T-helper 2 cell treated with Interferon-gamma antibody and Interleukin-4, amounts not matched to agents 5 μg/mL and 100 μg/mL, for 36 hours (primary cell): ENCODE measurements at places on chromosomes 1 and 21.

DNA sequence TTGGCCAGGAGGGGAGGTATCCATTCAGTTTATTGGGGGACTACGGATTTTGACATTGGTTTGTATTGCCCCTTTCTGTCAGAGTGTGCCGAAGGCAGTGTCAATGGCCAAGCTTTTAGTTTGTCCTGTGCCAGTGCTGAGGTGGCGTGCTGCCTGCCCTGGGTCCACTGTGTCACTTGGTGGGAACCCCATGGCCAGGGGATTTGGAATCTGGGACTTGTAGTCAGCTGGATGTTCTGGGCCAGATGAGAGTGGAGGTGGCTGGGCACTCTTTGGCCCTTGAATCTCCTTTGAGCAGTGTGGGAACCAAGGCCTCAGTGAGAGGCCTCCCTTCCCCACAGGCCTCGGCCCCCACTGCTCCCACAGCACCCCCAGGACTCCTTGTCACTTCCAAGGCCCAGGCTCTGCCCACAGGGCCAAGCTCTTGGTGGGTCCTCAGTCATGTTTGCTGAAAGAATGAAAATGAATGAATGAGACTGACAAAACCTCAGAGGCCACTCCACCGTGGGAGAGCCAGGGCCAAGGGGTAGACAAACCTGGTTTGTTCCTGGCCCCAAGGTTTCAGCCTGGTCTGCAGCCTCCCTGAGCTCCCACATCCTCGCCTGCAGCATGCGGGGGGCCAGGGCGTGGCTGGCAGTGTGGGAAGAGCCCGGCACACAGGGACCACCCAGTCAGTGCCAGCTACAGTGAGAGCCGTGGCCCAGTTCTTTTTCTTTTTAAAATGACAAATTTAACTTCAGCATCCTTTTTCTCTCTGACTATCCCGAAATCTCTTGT, 412.2 kb downstream of the MATN1 start:
- no peak for DNase-seq

GRCh38 chr1:225578251-225578977, 74.5 kb downstream of the ENAH start:
- DNase-seq: no peak

- no peak for DNase-seq
Observed at GRCh38 chr1:205719762-205720161, 30.2 kb downstream of the NUCKS1 start.

DNA sequence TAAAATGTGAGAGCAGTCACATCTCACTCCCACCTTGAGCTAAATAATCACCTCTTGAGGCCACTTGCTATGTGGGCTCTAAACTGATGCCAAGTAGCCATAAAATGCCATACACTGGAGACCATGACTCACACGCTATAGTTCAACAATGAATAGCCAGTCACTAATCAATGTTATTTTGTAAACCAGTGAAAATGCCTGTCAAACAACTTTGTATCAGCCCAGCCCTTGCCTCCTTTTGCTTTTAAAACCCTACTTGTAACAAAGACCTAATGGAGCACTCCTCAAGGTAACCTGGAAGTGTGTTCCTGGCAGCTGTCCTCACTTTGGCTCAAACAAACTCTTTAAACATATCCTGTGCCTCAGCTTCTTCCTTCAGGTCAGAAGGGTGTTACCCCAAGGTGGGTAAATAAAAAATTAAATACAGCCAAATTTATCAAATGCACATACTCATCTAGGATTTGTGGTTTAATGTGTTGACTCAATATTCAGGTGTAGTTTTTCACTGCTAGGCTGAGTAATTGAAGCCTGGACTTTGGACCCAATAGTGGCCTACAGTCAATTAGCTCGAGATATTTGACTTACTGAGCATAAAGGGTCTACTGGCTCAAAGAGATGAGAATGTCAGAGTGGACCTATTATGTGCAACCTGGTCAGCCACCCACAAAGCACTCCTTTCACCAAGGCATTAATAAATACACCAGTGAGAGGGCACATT, 154.3 kb downstream of the COQ8A start:
- no peak for DNase-seq

DNA sequence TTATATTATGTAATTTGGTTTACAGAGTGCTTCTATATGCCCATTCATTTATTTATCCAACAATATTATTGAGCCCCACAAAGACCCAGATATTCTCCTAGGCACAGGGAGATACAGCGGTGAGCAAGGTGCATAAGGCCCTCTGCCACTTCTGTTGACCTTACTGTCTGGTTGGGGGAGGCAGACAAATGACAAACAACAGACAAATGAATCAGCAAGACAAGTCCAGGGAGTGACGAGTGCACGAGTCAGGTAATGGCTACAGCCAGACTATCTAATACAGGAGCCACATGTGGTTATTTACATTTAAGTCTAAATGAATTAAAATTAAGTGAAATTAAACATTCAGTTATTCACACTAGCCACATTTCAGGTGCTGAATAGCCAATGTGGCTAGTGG, 22.0 kb upstream of the BCAR3 start:
- no peak for DNase-seq

DNA sequence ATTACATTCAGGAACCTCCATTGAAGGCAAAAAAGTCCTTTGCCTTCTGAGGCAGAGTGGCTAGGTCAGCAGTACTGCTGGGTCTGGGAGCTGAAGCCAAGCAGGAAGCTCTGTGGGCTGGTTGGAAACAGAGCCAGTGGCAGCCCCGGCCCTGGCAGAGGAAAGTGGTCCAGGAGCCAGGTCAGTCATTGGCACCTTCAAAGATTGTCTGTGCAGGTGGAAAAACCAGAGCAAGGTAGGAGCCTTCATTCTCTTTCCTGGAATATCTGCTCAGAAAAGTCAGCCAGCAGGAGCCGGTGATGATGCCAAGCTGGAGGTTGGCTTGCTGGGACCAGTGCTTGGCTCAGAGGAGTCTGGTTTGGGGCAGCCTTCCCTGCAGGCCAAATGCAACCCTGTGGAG, 12.5 kb upstream of the DISP3 start:
- DNase-seq: no peak

- no peak for DNase-seq
Observed at GRCh38 chr1:25245809-25246599, 1.2 kb downstream of the RSRP1 start.

- DNase-seq: no peak
Observed at GRCh38 chr1:153638261-153638660, 4.4 kb downstream of the CHTOP start.

DNA sequence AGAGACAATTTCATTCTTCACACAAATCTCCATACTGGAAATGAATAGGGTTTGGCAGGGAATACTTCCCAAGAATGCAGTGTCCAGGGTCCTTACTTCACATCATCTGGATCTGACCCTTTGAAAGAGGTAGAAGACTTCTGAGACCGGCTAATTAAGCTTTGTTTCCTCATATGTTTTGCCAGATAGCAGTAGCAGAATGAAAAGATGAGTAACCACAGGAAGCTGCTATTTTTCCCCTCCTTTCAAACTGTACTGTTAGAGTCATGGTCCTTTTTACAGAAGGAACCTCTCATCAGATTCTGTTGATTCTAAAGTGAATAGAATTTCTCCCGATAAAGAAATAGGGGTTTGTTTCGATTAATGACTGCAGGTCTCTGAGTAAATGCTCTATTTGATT, 1.4 kb upstream of the OLFML3 start:
- DNase-seq: no peak

GRCh38 chr1:167301355-167301754, 80.7 kb downstream of the POU2F1 start:
- DNase-seq: no peak

DNA sequence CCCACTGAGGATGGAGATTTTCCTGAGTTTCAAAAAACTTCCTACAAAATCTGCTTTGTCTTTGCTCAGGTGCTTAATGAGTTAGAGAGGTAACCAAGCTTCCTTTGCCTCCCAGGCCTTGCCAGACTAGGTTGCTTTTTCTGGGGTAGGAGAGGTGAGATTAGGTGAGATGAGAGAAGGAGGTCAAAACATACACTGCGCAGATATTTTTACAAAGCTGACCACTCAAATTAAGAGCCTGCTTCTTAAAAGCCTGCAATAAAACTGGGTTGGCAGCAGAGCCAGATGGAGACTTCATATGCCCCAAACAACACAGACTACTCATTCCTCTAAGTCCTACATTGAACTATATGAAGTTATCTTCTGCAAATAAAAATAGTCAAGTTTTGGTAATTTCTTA, 352.5 kb downstream of the NUF2 start:
- no peak for DNase-seq

DNA sequence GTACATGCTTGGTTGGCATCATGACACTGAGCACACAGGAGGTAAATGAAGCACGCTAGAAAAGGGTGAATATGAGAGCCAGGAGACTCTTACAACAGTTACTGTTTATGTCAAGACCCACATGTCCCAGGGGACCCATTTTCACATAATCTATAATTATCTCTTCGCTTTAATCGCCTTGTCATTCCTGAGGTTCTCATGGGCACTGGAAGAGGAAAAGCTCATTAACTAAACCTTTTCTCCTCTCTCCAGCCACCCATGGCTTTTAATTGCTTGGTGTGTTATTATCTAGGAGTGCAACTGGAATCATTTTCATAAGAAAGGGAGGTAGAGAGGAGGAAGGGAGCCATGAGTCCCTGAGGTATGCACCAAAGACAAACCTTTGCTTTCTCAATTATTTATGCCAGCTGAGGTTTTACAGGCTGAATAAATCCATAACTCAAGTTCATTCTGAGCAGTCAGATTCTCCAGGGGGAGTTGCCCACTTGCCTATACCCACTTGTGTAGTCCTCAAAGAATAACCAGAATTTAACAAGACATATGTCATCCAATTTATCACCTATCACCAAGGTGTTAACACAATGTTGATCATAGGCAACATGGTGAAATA, 77.4 kb downstream of the ACBD6 start:
- no peak for DNase-seq

DNA sequence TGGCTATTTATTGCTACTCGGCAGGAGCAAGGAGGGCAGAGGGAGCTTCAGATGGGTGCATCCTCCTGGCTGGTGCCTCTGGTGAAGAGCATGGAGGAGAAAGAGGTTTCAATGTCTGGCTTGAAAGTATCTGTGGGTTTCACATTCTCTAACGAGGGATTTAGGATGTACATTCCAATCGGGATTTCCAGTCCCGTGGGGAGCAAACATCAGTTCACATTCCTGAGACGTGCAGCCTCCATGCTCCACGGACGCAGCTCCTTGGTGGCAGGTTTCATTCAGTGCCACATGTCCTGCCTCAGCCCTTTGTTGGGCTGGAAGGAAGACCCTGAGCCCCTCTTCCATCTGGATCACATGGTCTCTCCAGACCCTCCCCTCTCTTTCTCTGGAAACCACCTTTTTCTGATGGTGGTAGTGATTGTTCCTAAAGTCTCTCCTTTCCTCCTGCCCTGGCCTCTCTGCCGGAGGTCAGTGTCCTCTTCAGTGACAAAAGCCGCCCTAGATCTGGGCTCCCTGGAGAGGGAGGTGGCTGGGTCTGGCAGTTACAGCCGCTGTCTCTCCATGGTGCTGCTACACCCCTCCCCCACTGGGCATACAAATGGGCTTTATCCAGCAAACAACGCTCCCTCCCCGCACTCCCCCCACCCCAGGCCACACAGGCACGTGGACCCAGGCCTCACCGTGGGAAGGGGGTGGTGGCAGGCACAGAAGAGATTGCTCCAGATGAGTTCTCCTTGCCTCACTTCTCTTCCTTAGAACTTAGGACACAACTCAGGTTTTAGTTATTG, 826 bp upstream of the CA14 start:
- no peak for DNase-seq

DNA sequence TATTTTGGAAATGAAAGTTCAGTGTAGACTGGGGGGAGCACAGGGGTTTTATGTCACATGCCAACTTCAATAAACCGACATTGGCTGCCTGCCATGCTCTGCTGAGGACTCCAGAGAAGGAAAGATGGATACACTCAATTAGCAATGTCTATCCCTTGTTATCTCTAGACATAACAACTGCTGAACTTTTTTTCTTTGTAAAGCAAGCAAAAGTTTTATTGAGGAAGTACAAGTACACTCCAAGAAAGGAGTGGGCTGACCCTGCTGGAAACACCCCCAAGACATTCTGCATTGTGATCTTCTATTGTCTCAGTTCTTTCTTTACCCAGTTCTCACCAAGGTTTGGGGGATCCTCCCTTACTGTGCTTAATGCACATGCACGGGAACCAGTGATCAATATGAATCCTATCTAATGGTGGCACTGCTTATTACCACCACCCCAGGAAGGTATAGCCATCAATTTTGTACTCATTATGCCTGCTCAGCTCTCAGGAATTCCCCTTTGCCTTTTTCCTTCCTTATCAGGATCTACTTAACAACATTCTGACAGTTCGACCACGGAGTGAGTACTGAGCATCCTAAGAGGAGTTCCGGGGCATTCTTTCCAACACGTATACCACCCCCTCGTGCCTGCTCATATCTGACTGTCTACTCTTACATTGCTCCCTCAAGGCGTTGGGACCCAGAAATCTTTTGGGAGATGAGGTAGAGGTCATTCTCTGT, 28.7 kb downstream of the SYNJ1 start:
- DNase-seq: no peak

DNA sequence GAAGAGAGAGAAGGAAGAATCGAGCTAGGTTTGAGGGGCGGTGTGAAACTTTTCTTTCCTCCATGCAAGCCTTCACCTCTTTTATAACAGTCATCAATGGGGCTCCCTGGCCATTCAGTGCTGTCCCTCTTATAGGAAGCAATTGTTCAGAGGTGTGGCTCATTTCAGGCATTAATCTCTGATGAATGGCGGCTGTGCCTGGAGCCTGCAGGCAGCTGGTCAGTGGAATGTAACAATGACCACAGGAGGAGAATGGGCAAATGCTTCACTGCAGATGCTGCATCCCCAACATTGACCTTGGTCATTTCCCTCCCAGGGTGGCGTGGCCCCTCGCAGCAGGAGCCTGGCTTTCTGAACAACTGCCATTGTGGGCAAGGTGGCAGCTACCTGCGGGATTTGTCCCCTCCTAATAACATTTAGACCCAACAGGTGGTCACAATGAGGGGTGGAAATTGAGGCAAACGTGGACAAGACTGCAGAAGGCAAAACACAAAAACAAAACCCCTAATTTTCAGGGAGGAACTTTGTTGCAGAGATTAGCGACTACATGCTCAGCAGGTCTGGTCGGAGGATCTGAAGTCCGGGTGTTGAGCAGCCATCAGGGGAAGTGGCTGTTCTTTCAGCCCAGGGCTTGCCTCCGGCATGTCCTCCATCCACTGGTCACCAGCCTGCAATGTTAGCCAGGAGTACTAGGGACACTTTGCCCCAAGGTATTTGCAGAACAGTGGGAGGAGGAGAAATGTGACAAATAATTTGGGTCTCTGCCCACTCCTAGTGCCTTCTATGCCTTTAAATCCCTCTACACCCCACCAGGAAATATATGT, 97.3 kb upstream of the PAXBP1 start:
- no peak for DNase-seq
